ENCODE measurements at places on chromosomes 2 and 18.

DNA sequence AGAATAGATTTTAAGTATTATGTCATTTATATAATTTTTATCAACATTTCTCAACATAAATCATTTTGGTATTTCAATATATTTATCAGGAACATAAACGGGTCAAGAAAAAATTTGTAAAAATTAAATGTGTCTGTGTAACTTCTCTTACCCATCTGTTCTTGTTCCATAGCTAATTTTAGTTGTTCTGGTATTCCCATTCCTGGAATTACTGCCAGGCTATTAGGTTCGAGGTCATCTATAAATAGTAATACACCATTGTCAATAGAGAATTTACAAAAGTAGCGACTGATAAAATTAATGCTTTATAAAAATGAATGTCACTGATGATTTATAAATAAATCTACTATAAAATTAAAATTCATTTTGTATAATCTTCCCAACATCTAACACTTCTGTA, 21.5 kb downstream of the SFT2D3 start:
- no peak for DNase-seq

DNA sequence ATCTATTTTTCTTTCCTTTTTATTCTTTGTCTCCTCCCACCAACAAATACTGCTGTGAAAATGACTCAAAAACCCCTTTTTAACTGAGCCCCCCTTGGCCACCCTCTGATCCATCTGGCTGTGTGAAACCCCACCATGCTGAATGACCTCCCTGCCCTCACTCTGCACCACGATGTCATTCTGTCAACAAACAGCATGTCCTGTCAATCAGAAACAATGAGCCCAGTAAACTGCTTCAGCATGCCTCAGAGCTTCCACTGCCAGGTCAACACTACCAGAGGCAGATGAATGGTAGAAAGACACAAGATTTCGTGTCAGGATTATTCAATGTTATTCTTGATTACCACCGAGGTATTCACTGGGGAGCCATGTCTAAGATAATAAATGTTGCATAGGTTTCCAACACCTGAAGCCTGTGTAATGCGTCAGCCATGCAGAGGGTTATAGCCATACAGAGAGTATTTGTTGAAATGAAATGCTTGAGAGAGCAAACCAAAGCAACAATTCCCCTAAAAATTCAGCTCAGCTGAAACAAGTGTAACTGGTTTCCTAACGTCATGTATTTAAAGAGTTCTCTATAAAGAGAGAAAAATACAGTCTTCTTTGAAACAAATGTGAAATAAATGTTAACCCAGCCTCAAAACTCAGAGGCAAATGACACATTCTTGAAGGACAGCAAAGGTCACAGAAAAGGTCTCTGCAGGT, 76.7 kb downstream of the LRP2 start:
- DNase-seq, result no peak

GRCh38 chr18:58662118-58662517, 9.1 kb upstream of the MALT1 start:
- no peak for DNase-seq

DNA sequence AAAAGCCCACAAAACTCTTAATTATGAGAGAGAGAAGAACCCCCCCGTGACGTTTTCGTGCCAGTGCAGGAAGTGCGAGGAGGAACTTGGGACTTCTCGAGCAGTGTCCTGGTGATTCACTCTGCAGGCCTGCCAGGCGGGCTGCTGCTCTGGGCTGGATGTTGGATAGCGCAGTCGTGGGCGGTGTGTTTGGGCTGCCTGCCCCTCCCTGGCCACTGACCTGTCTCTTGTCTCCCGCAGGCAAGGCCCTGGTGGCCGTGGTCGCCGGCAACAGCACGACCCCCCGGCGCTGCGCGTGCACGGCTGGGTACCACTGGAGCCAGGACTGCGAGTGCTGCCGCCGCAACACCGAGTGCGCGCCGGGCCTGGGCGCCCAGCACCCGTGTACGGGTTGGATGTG, 29.0 kb downstream of the TNFRSF11A start:
- no peak for DNase-seq

DNA sequence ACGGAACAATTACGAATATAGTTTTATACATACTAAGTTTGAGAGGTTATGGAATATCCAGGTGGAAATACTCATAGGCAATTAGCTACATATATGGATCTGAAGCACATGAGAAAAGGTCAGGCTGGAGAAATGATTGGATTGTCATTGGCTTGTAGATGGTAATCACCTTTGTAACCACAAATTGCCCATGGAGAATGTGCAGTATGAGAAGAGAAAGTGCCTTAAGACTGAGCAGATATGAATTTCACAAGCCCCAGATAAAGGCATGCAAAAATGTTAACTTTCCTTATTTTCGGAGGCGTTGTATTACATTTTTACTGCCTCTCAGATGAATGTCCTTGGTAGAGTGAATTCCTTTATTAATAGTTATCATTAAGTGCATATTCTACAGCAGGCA, 33.1 kb upstream of the ACVR1C start:
- no peak for DNase-seq

DNA sequence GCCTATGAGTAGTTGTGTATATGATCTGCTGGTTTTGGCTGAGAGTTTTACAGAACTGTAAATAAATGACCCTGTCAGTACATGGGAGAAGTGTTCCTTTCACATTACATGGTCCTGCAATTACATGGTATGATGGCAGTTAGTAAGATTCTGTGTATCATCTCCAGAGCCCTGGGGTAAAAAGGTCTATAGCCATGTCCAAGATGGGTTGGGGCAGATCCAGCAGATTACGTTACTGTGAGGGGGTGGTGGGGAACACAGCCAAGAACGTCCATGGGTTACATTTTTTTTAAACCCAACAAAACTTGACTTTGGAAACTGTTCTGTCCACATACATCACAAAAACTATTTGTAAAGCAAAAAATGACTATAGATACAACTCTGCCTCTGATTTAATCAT, 64.2 kb upstream of the LMAN1 start:
- DNase-seq, result no peak

- no peak for DNase-seq
These were observed 36.4 kb downstream of the LANCL1 start for GRCh38 chr2:210440206-210440605.

GRCh38 chr18:57586251-57587049, at the start of gene FECH:
FECH (minus strand) TSS chr18:57586702; CDS start chr18:57586620, 82 bp downstream.
- DNase-seq, result peak; percentile 40

DNA sequence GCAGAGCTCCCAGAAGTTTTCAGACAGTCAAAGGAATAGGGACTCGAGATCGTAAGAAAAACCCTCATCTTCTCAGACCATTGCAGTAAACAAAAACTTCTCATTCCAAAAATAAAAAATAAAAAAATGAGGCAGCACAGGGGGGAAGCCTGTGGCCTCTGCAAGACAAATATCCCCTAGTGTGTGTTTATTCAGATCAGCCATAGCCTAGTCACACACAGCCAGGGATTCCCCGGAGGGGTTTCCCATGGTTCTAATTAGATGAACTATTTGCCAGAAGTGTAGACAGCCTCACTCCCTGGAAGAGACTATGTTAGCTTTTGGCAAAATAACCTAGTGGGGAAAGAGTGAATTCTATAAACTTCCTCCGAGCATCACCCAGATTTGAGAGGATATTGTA, 122.9 kb upstream of the KLF7 start:
- no peak for DNase-seq

- no peak for DNase-seq
These were observed 214.4 kb upstream of the SP5 start for GRCh38 chr2:170500770-170501169.

DNA sequence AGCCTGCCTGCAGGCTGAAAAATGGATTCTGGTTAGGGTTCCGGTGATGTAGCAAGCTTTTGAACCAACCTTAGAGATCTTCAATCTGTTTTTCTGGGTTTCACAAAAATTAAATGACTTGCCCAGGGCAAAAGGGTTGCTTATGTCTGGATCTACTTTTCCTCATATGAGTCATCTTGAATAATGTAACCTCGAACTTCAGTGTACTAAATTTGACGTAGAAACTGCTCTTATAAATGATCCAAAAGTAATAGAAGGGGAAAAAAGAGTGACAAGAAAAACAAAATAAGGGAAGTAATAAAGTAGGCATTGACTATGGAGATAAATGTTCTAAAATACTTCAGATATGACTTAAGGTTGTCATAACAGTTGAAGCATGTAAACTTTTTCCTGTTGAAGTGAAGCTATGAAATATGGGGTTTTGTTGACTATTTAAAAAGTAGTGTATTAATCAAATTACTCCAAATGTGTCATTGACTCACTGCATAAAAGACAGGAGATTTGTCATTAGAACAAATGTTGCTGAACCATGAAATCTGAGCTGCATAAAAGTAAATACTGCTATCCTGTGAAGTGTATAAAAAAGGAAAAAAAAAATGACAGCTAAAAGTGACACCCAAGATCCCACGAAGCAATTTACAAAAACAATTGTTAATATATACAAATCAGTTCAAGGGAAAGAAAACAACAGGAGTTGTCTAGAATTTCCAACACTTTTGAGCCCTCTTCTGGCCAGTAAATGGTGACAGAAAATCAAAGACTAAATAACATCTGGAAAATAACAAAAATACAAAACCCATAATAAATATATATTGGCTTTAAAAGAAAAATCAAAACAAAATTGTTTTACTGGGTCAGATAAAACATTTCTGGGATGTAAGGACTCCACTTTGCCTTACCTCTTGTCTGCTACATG, 103.6 kb upstream of the SERPINE2 start:
- no peak for DNase-seq

DNA sequence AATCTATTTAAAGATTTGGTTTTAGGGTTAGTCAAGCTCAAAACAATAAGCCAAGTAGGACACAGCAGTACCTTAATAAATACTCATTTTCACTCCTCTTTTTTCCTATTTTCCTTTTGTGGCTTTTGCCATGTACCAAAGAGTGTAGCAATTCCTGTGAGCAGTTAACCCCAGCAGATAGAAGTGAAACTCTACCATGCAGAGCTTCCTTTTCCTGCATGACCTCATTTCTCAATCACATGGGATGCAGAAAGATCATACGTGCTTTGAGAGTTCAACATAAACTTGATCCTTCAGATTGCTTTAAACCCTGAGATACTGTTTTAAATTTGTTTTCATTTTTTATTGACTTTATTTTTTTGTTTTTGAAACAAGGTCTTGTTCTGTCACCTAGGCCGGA, 99.1 kb upstream of the ARHGAP15 start:
- no peak for DNase-seq

DNA sequence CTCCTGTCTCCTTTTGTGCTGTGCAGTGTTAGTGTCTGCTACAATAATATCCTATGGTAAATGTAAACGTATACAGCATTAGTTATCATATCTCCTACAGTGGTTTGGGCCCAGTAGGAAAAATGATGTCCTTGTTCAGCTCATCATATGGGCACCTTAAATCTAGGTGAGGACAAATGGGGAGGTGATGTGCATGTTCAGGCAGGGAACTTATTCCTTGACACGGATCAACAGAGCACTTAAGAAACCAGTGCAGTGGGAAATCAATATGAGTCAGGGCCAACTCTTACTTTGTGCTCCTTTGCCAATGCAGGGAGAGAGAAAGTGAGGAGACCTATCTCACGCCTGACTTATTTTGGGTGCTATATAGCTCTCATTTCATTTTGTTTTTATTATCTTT, 76.4 kb downstream of the KLHL14 start:
- DNase-seq, result no peak

GRCh38 chr2:153047220-153047619, 328.8 kb downstream of the ARL6IP6 start:
- DNase-seq, result no peak

GRCh38 chr2:203982276-203982675, 45.7 kb downstream of the ICOS start:
- no peak for DNase-seq

- no peak for DNase-seq
These were observed 56.9 kb downstream of the DGKD start for GRCh38 chr2:233411162-233411561.

GRCh38 chr2:14635391-14635871, 2.9 kb downstream of the LRATD1 start:
- no peak for DNase-seq

GRCh38 chr2:66001538-66001937, 433.4 kb upstream of the MEIS1 start:
- no peak for DNase-seq

GRCh38 chr18:45218436-45218835, 396.8 kb upstream of the SLC14A2 start:
- DNase-seq, result no peak

GRCh38 chr2:170680172-170680941, 34.8 kb upstream of the SP5 start:
- no peak for DNase-seq

DNA sequence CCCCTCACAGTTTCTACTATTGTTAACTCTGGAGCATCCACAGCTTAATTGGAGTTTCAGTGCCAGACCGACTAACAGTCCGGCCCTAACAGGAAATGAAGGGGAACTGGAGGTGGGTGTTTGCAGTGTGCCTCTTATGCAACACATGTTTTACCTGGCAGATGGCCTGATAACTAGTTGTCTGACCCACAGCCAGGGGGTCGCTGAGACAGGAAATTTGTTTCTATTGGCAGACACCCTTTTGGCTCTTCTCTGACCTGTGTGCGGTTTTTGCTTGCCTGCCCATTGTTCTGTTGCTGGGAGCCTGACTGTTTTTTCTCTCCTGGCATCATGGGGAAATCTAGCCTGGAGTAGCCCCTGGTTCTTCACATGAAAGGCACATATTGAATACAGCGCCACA, 1329.8 kb downstream of the DSC3 start:
- DNase-seq, result no peak

DNA sequence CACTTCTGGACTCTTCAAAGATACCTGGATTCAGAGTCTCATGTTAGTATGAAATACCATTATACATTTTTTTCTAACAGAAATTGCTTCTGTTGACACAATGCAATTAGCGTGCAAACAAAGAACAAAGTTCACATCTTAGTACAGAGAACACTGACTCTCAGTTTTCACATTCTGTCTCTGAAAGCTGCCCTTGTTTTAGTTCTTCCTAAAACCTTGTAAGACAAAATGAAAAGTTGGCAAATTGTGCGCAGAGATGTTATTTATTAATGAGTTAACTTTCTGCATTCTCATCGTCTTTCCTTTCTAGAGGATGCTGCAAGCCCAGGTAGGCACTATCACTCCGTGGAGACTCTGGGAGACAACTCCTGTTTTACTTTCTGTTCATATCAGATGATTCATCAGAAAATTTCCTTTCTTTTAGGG, 377.3 kb upstream of the POU3F3 start:
- DNase-seq, result no peak

DNA sequence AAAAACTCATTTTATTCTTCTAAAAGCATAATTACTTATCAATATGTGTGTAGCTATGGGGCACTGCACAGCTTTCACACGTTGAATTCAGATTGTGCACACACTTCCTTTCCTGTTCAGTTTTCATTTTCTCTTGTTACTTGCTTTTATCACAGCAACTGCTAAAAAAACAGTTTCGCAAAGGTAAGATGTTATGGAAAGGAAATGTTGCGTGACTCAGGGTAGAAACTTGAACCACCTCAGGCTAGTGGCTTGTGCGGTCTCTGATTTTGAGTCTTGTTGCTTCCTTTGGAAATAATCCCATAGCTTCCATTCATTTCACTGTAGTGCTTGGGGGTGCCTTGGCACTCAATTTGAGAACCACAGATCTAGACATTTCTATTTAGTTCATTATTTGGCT, 171.9 kb downstream of the FMNL2 start:
- DNase-seq, result no peak

DNA sequence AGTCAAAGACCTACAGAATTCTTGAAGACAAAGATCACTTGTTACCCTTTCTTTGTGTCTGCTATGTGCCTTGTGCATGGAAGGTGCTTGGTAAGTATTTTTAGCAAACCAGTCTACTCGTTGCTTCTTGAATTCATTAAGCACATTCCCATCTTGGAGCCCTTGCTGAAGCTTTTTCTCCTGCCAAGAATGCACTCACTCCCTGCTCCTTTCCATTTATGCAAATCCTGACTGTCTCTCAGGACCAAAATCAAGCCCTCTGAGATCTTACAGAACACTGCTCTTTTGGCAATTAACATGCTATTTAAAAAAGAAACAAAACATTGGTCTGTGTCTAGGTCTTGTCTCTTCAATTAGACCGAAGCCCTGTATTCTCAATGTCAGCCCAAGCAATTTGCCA, 75.8 kb downstream of the CLHC1 start:
- DNase-seq, result no peak
